ENCODE measurements at places on chromosomes 5 and 9.
A peak's percentile ranks its signal among the peaks of the same experiment; 100 is the strongest.

DNA sequence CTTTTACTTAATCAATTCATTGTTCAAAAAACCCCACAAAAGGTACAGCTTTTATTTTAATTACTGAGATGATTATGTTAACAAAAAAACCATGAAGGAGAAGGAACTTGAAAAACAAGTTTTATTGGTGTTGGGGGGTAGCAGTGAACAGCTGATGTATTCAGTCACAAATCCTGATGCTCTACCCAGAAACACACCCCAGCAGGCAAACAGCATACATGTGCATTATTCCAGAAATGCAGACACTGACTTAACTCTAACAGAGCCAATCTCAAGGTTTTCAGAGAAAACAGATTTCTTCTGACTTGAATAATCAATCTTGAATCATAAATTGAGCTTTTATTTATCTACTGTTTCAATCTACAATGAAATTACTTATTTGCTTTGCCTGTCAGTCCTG lies 175.2 kb downstream of the ZSWIM6 start:
- no peak for DNase-seq

GRCh38 chr9:135303865-135304499 lies 175.6 kb upstream of the PPP1R26 start:
- DNase-seq = no peak

DNA sequence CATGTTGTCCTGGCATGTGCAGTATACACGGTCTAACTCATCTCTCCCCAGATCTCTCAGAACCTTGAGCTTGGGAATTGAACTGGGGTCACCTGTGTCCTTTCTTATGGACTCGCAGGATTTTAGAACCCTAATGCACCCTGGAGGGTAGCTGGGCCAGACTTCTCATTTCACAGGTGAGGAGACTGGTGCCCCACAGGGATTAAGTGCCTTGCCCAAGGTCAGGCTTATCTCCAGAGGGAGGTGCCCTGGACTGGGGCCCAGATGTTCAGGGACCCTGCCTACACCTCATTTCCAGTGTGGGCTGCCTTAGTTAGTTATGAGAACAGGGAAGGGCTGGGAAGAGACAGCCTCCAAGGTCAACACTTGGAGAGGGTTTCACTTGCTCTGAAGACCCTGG lies 4.0 kb upstream of the NUP214 start:
- peak; percentile 11 for DNase-seq

GRCh38 chr5:115623658-115624057 lies 2.2 kb downstream of the TMED7 start:
- DNase-seq = peak; percentile 23

GRCh38 chr5:65796751-65797316 lies 74.8 kb downstream of the NLN start:
- no peak for DNase-seq

GRCh38 chr9:116360016-116360415 lies 206.4 kb downstream of the PAPPA start:
- no peak for DNase-seq

- peak; percentile 59 for DNase-seq
Observed at GRCh38 chr9:130172161-130172857, at the start of gene NCS1. Gene NCS1 (plus strand): TSS chr9:130172404. CDS start chr9:130172664, 260 bp downstream.

DNA sequence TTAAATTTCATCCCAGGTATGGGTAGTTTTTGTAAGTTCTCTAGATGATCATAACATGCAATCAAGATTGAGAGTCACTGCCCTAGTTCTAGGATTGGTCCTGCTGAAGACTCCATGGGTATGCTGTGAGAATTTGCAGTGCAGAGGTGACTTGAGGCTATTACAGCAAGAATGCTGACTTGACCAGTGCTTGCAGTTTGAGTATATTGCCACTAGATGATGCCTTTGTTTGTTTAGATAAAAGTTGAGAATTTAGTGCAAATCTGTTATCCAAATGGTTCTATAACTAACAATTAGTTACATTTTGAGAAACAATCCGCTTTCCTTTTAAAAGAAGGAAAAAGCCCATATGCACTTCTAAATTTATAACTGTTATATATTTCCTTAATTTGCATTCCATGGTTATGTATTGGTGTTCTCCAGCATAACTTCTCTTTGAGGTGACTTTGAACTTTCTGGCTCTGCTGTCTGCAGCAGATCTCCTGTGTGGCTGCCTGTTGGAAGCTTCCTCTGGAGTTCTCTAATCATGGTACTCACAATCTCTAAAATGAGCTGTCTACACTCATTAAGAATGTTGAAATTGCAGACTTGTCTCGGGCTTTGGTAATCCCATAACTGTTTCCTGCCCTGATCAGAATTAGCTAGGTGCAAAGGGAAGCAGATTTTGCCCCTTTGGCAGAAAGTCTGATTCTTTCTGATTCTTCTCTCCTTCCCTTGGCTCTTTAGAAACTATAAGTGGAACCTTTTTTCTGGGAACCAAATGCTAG lies 24.9 kb downstream of the MELK start:
- DNase-seq = peak; percentile 48

GRCh38 chr5:174655351-174655750 lies 69.0 kb upstream of the MSX2 start:
- DNase-seq = no peak

GRCh38 chr5:143970159-143970558 lies 158.2 kb downstream of the HMHB1 start:
- no peak for DNase-seq

- no peak for DNase-seq
Observed at GRCh38 chr5:76724871-76725270, 8.9 kb downstream of the F2R start.

GRCh38 chr5:31415009-31415923 lies 116.6 kb downstream of the DROSHA start:
- DNase-seq = no peak

DNA sequence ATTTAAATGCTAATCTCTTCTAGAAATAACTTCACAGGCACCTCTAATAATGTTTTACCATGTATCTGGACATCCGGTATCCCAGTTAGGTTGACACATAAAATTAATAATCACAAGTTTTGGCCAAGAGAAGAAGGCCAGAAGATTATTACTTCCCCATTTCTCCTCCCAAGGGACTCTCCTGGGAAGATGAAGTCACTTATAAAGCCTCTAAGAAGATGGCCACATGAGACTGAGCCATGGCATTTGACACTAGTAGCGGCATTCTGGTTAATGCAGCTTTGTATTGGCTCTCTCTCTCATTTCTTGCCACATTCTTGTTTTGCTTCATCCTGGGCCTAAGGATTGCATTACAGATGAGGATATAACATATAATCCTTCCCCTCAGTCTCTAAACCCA lies 34.5 kb upstream of the RASA1 start:
- DNase-seq = no peak
